ENCODE measurements at places on chromosomes 7 and 10. TPM values are rescaled to one million over a fixed set of nuclear protein-coding genes. Genes with fewer than 3 reads are reported as not detected.

IFIT5 gene
- 11.5 TPM for total RNA-seq

GIMAP5 gene
- 11.1 TPM for total RNA-seq

CBLL1 gene
- total RNA-seq, result 35.3 TPM

SPDYE6 gene
- total RNA-seq, result 0.85 TPM

TMEM270 gene
- total RNA-seq, result not detected

CRYGN gene
- not detected for total RNA-seq

MYL10 gene
- total RNA-seq, result not detected

CXCL12 gene
- 6.9 TPM for total RNA-seq

ZCCHC24 gene
- total RNA-seq, result 51.2 TPM

OPALIN gene
- 0.17 TPM for total RNA-seq

SPRN gene
- 0.09 TPM for total RNA-seq

LAMB1 gene
- 64.1 TPM for total RNA-seq

- no peak for DNase-seq
- no peak overlapping the region for H3K27ac ChIP-seq
- peaks cover 6% of the 10 kb centered on the region for H3K4me1 ChIP-seq
Measured at GRCh38 chr10:48651293-48651692, 33.4 kb upstream of the WDFY4 start.

GRCh38 chr10:49609283-49610113, 612 bp upstream of the SLC18A3 start:
- no peak overlapping the region for H3K4me3 ChIP-seq
- no peaks in the 10 kb centered on the region for H3K36me3 ChIP-seq
- peaks cover 53% of the 10 kb centered on the region for H3K27me3 ChIP-seq
- H3K4me1 ChIP-seq, result no peaks in the 10 kb centered on the region
- no peak overlapping the region for H3K27ac ChIP-seq
- DNase-seq, result no peak

DNA sequence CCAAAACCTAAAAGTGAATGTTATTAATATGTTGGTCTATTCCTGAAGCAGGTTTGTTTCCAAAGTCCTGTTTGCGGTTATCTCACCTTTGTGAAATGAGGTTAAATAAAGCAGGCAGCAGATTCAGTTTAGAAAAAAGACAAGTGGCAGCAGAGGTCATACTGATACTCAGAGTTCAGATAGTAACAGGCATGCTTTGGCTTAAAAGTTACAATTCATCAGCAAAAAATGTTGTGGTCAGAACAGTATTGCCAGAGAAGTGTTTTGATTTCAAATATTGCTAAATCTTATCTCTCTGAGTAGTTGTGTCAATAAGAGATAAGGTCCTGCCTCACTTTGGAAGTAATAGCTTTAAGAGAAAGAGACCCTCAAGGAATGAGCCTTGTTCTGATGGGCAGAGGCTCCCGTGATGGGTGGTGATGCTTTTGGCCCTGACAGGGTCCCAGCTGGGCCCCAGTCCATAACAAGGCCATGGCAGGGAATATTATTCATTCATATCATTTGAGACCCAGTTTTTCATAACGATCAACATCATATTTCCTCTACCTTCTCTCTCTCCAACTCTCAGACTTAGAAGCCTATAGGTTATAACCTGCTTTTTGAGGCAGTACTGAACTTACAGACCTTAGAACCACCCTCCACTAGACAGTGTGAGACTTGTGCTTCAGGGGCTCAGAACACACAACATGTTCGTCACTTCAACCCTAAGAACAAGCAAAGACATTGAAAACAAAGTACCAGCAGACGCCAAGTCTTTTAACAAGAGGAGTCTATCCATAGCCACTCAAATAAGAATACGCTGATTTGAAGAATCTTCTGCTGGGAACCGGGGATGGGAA, 58.5 kb upstream of the AHR start:
- no peak overlapping the region for H3K27ac ChIP-seq
- H3K27me3 ChIP-seq, result no peaks in the 10 kb centered on the region
- H3K4me3 ChIP-seq, result no peak overlapping the region
- DNase-seq, result no peak

DNA sequence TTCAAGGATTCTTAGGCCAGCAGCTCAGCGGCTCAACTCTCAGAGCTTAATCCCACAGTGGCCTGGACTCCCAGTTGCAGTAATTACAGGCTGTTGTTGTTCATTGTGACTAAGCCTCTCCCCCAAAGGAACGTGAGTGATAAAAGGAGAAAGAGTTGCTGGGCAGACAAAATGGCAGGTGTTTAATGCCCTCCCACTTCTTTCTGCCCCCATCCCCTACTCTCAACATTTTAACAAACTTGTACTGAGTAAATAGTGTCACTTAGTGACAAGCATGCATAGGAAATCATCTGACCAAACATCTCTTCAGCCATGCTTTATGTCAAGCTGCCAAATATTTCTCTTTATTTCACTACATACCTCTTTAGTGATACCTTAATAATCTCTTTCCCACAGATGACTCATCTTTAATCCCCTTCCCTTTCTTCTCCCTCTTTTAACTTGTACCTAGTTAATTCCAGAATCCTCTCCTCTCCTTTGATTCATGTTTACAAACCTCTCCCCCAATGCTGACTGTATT, 12.4 kb upstream of the MTERF1 start:
- H3K36me3 ChIP-seq, result no peaks in the 10 kb centered on the region
- H3K27me3 ChIP-seq, result no peaks in the 10 kb centered on the region
- no peak overlapping the region for H3K4me3 ChIP-seq
- no peak overlapping the region for H3K27ac ChIP-seq
- H3K4me1 ChIP-seq, result no peaks in the 10 kb centered on the region

- H3K36me3 ChIP-seq, result no peaks in the 10 kb centered on the region
- no peak for DNase-seq
- H3K4me1 ChIP-seq, result no peaks in the 10 kb centered on the region
- H3K4me3 ChIP-seq, result no peak overlapping the region
- H3K27me3 ChIP-seq, result no peaks in the 10 kb centered on the region
Measured at GRCh38 chr7:117955046-117955445, 81.8 kb upstream of the CTTNBP2 start.

DNA sequence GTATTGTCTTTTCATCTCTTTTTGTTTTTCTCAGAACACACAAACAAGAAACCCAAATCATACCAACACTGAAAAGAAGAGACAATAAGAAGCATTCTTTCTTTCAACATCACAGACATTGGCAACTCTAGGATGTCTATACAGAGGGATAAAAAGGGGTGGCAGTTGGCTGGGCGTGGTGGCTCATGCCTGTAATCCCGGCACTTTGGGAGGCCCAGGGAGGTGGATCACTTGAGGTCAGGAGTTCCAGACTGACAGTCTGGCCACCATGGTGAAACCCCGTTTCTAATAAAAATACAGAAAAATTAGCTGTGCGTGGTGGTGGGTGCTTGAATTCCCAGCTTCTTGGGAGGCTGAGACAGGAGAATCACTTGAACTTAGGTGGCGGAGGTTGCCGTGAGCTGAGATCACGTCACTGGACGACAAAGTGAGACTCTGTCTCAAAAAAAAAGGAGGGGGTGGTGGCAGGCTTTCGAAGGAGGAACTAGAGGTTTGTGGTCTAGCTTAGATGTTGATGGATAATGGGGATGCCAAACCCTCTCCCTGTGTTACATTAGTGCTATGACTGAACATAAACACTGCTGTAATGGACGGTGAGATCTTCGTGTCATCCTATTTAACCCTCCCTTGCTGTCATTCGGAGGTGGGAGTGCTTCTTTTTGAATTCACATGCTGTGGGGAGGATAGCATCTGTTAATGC, 9.4 kb downstream of the CNNM2 start:
- no peaks in the 10 kb centered on the region for H3K4me1 ChIP-seq

- no peaks in the 10 kb centered on the region for H3K4me1 ChIP-seq
- DNase-seq, result no peak
- H3K36me3 ChIP-seq, result no peaks in the 10 kb centered on the region
- H3K27ac ChIP-seq, result no peak overlapping the region
Measured at GRCh38 chr10:102003541-102003940, 52.4 kb downstream of the ARMH3 start.

- DNase-seq, result no peak
- H3K36me3 ChIP-seq, result no peaks in the 10 kb centered on the region
- no peak overlapping the region for H3K27ac ChIP-seq
- no peaks in the 10 kb centered on the region for H3K27me3 ChIP-seq
- H3K4me1 ChIP-seq, result no peaks in the 10 kb centered on the region
Measured at GRCh38 chr10:17831896-17832295, 22.7 kb downstream of the MRC1 start.

GRCh38 chr7:138970952-138971351, 10.2 kb downstream of the KIAA1549 start:
- DNase-seq, result no peak
- no peak overlapping the region for H3K4me3 ChIP-seq
- H3K27ac ChIP-seq, result no peak overlapping the region
- H3K36me3 ChIP-seq, result no peaks in the 10 kb centered on the region
- H3K4me1 ChIP-seq, result no peaks in the 10 kb centered on the region

GRCh38 chr10:82813856-82814255, 938.9 kb downstream of the NRG3 start:
- no peaks in the 10 kb centered on the region for H3K27me3 ChIP-seq
- no peak overlapping the region for H3K4me3 ChIP-seq
- no peak for DNase-seq
- no peaks in the 10 kb centered on the region for H3K36me3 ChIP-seq
- no peak overlapping the region for H3K27ac ChIP-seq

DNA sequence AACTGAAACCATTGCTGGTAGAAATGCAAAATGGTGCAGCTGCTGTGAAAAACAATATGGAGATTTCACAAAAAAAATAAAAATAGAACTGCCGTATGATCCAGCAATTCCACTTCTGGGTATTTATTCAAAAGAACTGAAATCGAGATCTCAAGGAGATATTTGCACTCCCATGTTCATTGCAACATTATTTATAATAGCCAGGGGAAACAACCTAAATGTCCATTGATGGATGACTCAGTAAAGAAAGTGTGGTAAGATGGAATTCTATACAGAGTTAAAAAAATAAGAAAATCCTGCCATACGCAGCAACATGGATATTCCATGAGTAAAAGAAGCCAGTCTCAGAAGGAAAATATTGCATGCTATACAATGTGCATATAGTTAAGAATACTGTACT, 290.6 kb upstream of the GHITM start:
- no peak overlapping the region for H3K27ac ChIP-seq
- DNase-seq, result no peak
- no peak overlapping the region for H3K4me3 ChIP-seq
- H3K4me1 ChIP-seq, result no peaks in the 10 kb centered on the region
- no peaks in the 10 kb centered on the region for H3K36me3 ChIP-seq

DNA sequence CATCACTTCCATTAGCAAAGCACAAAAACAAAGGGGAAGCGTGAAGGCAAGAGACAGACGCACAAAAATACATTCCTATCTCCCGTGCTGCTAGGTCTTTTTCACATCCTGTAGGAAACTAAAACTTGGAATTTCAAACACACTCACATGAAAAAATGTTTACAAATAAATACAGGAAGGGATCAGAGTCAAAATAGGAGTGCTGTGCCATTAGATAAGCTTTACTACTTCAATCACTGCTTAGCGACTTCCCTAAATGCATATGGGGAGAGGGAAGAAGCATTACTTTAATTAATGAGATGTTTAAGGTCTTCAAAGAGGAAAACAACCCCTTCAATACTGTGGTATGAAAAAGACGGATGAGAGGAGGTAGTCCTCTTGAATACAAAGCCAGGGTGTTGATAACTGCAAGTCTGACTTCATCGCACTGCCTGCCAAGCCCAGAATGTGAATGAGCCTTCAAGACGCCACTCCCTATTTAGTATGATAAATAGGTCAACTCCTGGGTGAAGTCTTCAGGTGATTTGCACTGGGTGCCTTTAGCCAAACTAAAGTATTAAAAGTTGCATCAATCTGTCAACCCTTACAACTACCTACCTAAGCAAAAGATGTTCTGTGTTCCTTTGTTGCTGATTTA, 13.9 kb downstream of the PARD3 start:
- no peak for DNase-seq
- no peak overlapping the region for H3K27ac ChIP-seq
- H3K36me3 ChIP-seq, result no peaks in the 10 kb centered on the region
- no peaks in the 10 kb centered on the region for H3K4me1 ChIP-seq
- no peak overlapping the region for H3K4me3 ChIP-seq
- H3K27me3 ChIP-seq, result no peaks in the 10 kb centered on the region

DNA sequence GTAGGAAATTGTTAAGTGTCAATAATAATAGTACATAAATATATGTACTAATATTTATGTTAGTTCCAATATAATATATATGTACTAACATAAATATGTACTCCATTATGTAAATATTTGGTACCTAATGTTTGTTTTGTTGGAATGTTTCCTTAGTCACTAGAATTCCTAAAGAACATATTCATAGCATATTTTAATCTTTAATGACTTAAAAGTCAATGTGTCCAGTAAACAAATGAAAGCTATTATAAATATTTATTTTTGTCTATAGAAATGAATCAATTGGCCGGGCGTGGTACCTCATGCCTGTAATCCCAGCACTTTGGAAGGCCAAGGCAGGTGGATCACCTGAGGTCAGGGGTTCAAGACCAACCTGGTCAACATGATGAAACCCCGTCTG, 153.6 kb downstream of the GPR158 start:
- H3K4me1 ChIP-seq, result no peaks in the 10 kb centered on the region
- no peak overlapping the region for H3K4me3 ChIP-seq
- no peak overlapping the region for H3K27ac ChIP-seq
- H3K27me3 ChIP-seq, result no peaks in the 10 kb centered on the region

GRCh38 chr7:103924184-103924583, 65.3 kb downstream of the RELN start:
- H3K4me3 ChIP-seq, result no peak overlapping the region
- no peak for DNase-seq
- H3K36me3 ChIP-seq, result no peaks in the 10 kb centered on the region
- no peak overlapping the region for H3K27ac ChIP-seq
- H3K27me3 ChIP-seq, result no peaks in the 10 kb centered on the region

DNA sequence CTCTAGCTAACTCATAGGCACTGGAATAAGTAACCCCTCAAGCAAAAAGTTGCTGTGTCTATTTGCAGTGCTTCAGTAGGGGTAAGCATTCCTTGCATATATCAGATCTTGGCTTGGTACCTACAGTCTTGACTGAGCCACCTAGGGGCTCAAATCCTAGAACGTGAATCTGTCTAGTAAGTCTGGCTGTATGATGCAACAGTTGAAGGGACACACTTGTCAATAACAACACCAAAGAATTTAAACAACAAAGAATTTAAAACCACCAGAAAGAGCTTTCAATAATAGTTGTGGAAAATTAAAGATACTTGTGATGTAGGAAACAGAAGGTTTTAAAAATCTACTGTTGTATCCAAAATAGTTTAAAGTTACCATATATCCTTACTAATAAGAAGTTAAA, 65.4 kb downstream of the EBLN1 start:
- no peak for DNase-seq
- H3K27ac ChIP-seq, result no peak overlapping the region
- no peaks in the 10 kb centered on the region for H3K36me3 ChIP-seq
- no peaks in the 10 kb centered on the region for H3K4me1 ChIP-seq

DNA sequence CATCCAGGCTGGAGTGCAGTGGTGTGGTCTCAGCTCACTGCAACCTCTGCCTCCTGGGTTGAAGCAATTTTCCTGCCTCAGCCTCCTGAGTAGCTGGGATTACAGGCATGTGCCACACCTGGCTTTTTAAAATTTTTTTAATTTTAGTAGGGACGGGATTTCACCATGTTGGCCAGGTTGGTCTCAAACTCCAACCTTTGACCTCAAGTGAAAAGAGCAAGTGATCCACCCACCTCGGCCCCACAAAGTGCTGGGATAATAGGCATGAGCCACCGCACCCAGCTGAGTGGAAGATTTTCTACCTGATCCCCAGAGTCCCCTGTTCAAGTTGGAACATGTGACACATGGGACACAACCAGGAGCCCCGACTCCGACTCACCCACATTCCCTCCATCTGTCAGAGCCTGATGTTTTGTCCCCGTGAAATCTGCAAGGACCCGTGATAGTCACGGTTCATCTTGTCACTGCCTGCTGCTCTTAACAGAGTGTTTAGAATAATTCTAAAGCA, 104.5 kb downstream of the SMURF1 start:
- no peaks in the 10 kb centered on the region for H3K27me3 ChIP-seq
- no peak overlapping the region for H3K4me3 ChIP-seq
- DNase-seq, result no peak
- H3K4me1 ChIP-seq, result peaks cover 6% of the 10 kb centered on the region
- H3K36me3 ChIP-seq, result peaks cover 16% of the 10 kb centered on the region

Data from prostate gland (tissue), 2 donors.